Occipital lobe (tissue), 3 donors: ENCODE measurements at places on chromosomes 4 and X. TPM values are rescaled to one million over a fixed set of nuclear protein-coding genes. Genes with fewer than 3 reads are reported as not detected.

The ABLIM2 gene
- 18.4 TPM for total RNA-seq

DNA sequence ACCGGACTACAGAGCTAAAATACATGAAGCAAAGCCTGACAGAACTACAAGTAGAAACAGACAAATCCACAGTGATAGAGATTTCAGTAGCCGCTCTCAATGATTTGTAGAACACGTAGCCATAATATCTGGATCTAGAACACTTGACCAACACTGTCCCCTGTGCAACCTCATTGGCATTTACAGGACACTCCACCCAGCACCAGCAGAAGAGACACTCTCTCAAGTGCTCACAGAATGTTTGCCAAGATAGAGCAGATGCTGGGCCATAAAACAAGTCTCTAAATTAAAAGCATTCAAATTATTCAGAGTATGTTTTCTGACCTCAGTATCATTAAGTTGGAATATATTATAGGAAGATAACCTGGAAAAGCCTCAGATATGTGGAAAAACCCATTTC, 21.7 kb downstream of the HTT start:
- no peak for DNase-seq

GRCh38 chr4:130738233-130738632, 1642.3 kb downstream of the C4orf33 start:
- no peak for DNase-seq

- DNase-seq = no peak
Measured at GRCh38 chr4:161133586-161134276, 1030.1 kb downstream of the FSTL5 start.

The POLA1 gene
- 40.1 TPM for total RNA-seq

- DNase-seq = no peak
Measured at GRCh38 chr4:65880594-65880993, 210.3 kb upstream of the EPHA5 start.

GRCh38 chr4:163638909-163639308, 144.4 kb downstream of the TMA16 start:
- no peak for DNase-seq

DNA sequence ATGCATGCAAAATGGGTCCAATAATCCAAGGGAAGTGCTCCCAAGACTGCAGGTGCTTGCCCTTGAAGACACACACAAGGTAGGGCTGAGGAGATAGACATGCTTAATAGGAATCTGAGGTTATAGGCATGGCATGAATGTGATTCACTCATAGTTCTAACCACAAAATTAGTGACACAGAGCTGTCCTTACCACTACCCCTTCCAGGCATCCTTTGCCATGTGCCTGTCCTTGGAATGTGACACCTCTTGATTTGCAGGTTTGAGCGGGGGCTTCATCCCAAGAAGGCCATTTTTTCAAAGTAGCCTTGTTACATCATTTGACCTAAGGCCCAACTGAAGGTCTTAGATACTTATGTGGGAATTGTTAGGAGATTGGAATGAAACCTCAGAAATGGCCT, 112.5 kb downstream of the CCNG2 start:
- DNase-seq = no peak

DNA sequence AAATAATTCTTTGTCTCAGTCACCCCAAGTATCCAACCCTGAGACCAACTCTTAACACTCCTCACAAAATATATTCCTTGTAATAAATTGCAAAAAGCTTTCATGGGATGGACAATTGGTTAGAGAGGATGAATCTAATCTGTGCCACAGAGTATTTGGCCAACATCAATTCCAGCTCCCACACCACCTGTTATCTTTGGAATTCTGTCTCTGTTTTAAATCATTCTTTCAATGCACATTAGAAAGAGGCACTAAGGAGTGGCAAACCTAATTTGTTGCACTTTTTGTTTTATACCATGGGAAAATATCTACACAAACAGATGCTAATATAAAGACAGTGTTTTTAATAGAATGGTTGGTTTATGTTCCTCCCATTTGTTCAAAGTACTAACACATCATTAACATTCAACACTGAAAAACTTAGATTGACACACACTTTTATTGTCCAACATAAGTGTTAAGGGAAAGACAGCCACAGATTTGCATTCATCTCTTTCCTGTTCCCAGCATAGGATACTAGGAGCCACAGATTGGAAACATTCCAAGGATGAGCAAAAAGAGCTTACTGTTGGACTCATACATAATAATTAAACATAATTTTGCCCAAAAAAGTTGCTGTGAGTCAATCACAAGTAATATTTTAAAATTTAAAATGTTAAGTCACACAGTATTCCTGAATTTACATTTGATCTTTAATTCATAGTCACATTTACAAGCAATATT, 116.4 kb downstream of the PPA2 start:
- no peak for DNase-seq
